ENCODE measurements at places on chromosomes 13 and 19. TPM values are rescaled to one million over a fixed set of nuclear protein-coding genes. Genes with fewer than 3 reads are reported as not detected.

The EBPL gene
- 30.5 TPM for total RNA-seq

The DAND5 gene
- not detected for total RNA-seq

The DOCK9 gene
- total RNA-seq = 15.1 TPM

The MBD3L3 gene
- total RNA-seq = not detected

The ENOX1 gene
- total RNA-seq = 0.57 TPM

The KLK11 gene
- total RNA-seq = not detected

The TEKTIP1 gene
- not detected for total RNA-seq

Data from placental pericyte (primary cell).